LHCN-M2 (cell line): ENCODE measurements at places on chromosomes 13 and 19. TPM values are rescaled to one million over a fixed set of nuclear protein-coding genes. Genes with fewer than 3 reads are reported as not detected.

The YJU2 gene
- total RNA-seq: 16.8 and 24.2 TPM in 2 replicates

The SLC10A2 gene
- total RNA-seq: not detected in 2 replicates

The CEACAM21 gene
- not detected in 2 replicates for total RNA-seq

The MYH14 gene
- not detected in 2 replicates for total RNA-seq

The CGB8 gene
- 2.1 TPM in 1 of 2 replicates, not detected in the other for total RNA-seq
